ENCODE measurements at places on chromosomes 13 and 19.
A peak's percentile ranks its signal among the peaks of the same experiment; 100 is the strongest.

DNA sequence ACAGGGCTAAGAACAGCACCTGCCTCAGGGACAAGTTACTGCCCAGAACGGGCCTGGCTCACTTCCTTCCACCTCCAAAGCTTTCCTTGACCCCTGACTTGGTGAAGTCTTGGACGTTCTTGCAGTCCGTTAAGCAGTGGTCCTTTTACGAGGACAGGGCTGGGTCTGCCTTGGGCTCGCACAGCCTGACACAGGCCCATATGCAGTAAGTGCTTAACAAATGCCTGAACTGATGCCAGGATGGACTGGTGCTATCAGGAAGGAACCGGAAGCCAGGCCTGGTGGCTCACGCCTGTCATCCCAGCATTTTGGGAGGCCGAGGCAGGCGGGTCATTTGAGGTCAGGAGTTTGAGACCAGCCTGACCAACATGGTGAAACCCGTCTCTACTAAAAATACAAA lies 1.8 kb upstream of the PLK5 start:
- no peak for DNase-seq

GRCh38 chr13:51970349-51970748 lies 40.9 kb downstream of the ATP7B start:
- DNase-seq, result no peak

DNA sequence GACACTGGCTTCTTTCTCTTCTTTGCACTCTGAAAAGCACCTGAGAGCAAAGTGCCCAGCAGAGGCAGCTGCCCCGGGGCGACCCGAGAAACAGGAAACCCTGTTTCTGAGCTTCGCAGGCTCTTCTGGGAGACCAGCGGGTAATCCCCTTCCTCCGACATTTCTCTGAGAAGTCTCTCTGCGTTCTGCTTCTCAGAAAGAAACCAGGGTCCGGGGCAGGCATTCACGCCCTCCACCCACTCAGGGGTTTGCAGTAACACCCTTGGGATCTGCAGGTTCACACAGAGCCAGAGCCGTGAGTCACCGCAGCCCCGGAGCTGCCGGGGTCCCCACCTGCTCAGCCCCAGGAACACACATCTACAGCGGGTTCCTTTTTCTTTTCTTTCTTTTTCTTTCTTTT lies 86.0 kb downstream of the GADD45B start:
- no peak for DNase-seq

- DNase-seq, result no peak
Measured at GRCh38 chr13:48778610-48779009, 124.9 kb downstream of the CYSLTR2 start.

GRCh38 chr19:43644181-43644580 lies 4.5 kb upstream of the CADM4 start:
- DNase-seq, result no peak

DNA sequence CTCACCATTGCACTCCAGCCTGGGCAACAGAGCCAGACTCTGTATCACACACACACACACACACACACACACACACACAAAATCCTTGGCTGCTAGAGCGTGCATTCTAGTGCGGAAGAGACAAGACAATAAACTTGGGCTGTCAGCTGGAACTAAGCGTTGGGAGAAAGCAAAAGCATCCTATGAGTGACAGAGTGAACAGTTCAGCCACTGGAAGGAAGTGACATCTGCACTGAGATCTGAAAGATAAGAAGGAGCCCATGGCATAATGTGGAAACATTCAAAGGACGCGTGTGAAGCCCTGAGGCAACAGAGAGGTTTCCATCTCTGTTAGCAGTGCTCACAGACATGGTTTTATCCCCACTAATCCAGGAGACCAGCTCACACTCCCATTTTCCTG lies 3.5 kb upstream of the SLC1A5 start:
- DNase-seq, result no peak

DNA sequence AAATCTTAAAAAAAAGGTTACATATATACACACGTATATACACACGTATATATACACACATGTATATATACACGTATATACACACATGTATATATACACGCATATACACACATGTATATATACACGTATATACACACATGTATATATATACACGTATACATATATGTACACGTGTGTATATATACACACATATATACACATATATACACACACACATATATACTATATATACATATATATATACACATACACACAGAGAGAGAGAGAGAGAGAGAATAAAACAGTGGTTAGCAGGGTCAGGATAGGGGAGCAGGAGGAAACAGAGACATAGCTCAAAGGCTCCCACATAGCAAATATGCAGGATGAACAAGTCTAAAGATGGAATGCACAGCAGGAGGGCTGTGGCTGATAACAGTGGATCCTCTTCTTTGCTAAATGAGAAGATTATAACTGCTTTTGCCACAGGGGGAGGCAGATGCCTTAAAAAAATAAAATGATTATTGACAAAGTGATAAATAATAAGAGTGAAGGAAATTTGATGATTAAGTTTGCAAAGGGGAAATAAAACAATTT lies 714.5 kb downstream of the UQCRFS1 start:
- no peak for DNase-seq

- DNase-seq, result no peak
Measured at GRCh38 chr19:45774765-45775164, 5.7 kb upstream of the SIX5 start.

- no peak for DNase-seq
Measured at GRCh38 chr19:35076026-35076370, 34.5 kb downstream of the HPN start.

DNA sequence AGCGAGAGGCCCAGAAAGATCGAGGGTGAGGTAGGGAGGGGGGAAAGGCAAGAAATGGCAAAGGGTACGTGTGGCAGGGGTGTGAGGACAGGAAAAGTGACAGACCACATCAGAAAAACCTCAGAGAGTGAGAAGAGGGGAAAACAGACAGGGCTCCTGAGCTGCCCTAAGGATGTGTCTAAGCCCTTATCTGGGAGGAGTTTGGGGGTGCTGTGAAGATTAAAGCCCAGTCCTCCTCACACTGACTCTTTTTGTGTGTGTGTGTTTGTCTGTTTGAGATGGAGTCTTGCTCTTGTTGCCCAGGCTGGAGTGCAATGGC lies 703 bp upstream of the PTH2 start:
- DNase-seq, result no peak

DNA sequence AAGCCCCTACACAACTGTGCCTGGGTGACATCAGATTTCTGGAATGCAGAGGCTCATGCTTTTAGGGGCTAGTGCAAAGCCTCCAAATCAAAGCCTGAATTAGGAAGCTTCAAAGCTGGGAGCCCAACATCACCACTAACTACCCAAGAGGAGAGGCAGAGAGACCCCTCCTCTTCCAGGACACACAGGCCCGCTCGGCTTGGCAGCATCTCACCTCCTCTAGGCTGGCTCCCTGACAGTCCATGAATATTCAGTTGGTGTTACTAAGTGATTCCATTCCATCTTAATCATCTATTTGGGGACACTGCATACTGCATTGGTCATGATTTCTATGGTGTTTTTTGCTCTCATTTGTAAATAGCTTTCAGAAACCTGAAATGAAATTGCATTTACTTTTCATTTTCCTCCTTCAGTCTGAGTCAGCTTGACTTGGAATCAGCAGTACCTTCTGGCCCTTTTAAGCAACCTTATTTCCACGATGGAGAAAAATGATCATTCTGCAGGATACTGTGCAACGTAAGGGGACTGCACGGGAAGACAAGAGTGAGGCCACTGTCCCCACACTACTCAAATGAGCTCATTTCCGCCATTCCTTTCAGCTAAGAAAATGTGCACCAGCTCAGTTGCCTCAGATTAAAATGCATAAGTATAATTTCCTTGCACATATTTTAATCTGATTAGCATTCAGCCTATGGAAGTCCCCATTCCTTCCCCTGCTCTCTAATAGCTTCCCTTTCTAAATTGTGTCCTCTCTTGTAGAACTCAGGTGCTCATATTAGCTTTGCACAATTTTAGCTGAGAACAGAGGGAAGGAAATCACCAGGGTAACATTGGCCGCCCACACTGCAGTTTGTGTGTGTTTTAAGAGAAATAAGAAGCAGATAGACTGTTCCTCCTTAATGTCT lies 219.9 kb downstream of the RFC3 start:
- no peak for DNase-seq

DNA sequence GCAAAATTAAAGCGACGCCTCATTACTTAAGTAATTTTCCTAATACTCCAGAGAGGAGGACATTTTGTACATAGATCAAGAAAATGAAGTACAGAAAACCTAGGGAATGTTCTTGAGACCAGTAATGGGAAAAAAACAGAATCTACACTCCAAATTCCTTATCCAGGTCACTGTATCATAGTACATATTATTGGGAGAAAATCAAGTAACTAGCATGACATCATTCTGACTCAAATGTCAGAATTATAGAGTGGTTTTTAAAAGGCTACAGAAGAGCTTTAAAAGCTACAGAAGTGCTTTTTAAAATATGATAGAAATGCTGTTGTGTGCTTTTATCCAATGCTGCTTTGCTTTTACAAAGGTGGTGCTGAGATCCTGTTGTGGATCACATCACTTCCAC lies 86.3 kb upstream of the SLC15A1 start:
- no peak for DNase-seq

- no peak for DNase-seq
Measured at GRCh38 chr19:35419046-35419445, 29.0 kb upstream of the FFAR2 start.

DNA sequence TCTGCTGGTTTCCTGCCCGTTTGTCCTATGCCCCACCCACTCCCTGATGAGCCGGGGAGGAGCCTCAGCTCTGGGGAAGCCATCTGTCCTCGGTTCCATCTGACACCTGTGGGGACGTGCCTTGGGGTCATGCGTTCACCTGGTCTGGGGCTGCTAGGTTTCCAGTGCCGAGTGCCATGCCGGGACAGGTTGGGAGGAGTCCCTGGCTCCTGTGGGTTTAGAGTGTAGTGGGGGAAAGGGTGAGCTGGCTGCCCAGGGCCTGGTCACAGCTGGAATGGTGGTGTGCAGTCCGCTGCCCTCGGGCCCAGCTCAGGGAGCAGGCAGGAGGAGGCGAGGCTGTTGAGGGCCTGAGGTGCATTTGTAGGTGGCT lies 2.5 kb downstream of the KDM4B start:
- DNase-seq, result no peak

- DNase-seq, result no peak
Measured at GRCh38 chr19:38309615-38310278, 5.7 kb downstream of the C19orf33 start.

- no peak for DNase-seq
Measured at GRCh38 chr13:97502706-97503105, 68.7 kb downstream of the RAP2A start.

DNA sequence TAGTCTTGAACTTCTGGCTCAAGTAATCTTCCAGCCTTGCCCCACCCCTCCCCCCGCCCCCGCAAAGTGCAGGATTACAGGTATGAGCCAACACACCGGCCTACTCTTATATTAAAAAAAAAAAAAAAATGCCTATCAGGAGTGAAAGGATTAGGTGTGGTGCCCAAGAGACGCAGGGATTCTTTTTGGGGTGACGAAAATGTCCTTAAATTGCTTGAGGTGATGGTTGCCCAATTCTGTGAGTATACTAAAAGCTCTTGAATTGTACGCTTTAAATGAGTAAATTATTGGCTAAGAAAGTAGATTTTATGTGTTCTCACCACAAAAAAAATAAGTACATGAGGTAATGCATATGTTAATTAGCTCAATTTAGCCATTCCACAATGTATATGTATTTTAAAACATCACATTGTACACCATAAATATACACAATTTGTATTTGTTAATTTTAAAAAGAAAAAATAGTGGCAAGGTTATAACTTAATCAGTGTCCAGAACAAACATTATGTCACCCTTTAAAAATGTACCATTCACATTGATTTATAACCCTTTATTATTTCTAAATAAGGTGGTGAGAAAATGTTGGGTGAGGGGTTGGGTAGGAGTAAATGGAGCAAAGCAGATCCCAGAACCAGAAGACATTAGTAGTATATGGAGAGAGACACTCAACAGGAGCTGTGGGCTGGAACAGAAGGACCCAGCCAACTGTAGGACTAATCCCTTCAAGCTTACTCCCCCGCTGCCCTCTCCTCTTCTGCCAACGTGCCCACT lies 3.9 kb downstream of the IGSF23 start:
- DNase-seq, result no peak

DNA sequence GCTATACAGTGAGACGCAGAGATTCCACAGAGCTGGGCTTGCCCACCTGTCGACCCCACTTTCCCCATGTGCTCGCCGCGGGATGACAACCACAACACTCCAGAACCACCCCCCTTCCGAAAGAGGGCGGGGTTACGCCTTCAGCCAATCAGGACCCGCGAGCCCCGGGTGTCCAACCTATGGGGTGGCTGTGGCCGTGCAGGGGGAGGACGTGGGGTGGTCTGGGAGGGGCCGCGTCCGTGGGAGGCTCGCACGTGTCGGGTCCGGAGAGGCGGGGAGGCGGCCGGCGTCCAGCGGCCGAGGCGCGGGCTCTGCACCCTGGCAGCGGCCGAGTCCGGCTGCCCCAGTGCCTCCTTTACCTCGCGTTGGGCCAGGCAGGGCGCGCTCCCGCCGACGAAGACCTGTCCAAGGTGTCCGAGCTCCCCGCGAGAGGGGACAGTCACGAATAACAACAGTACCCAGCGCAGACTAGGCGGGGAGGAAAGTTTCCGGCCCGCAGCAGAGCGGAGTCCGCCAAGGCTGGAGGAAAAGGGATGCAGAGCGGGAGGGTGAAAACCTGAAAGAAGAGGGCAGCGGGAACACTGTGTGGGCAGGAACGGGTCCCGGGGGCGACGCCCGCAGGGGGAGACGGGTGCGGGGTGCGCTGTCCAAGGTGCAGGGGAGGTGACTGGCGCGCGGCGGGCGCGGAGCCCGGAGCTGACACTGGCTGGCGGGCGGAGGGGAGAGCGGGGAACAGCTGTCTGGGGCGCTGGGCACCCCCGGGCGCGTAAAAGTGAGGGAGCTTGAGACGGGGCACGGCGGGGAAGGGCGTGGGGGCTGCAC lies 911 bp downstream of the ENOX1 start:
- DNase-seq, result no peak

DNA sequence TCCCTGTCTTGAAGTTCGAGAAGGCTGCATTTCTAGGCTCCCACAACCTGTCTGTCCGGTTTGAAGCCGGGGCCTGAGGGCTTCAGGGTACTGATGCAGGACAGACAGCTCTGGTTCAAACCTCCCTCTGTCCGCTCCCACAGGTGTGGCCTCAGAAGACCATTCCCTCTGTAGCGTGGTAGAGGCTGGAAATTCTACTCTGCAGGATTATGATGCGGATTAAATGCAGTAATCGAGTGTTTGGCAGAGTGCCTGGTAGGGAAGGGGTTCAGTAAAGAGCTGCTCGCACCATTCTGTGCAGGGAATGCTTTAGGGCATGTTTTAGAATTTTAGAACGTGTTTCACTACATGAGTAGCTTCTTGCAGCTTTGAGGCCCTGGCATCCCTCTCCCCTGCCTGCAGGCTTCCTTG lies 30.5 kb downstream of the PPP1R37 start:
- no peak for DNase-seq

DNA sequence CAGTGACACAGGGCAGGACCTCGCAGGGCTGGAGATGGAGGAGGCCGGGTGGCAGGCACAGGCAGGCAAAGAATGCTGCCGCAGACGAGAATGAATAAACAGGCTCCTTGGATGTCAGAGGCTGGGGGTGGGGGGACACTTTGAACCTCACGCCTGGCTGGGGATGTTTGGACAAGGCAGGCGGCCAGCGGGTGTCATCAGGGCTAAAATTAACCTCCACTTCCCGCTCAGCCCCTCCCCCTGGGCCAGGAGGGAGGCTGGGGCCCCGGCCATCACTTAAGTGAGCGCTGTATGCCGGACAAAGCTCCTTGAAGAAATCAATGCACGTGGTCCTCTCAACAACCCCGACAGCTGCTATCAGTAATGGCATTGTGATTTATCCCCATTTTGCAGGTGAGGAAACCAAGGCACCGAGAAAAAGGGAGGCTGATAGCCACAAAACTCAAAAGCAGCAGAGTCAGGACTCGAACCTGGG lies 10.3 kb upstream of the FUT5 start:
- peak; percentile 54 for DNase-seq
